Panc1 (cell line): ENCODE measurements at places on chromosomes 6 and 20.
A peak's percentile ranks its signal among the peaks of the same experiment; 100 is the strongest.

DNA sequence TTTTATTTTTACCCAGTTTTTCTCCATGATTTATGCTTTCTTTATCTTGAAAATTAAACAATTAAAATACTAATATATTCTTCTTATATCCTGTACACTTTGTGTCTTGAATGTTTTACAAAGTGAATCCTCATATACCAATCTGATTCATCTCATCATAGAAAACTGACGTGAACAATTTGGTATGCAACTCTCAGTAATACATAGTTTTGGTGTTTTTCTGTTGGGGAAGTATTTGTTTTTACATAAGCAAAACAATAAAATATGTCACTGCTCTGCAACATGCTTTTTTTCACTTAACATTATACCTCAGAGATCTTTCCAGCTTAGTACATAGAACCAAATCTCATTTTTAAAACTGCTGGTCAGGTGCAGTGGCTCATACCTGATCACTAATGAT, 14.7 kb downstream of the DNAAF9 start:
- no peak for DNase-seq
- no peaks in the 10 kb centered on the region for H3K27me3 ChIP-seq
- no peak overlapping the region for H3K4me3 ChIP-seq
- no peak overlapping the region for H3K27ac ChIP-seq
- no peaks in the 10 kb centered on the region for H3K36me3 ChIP-seq

DNA sequence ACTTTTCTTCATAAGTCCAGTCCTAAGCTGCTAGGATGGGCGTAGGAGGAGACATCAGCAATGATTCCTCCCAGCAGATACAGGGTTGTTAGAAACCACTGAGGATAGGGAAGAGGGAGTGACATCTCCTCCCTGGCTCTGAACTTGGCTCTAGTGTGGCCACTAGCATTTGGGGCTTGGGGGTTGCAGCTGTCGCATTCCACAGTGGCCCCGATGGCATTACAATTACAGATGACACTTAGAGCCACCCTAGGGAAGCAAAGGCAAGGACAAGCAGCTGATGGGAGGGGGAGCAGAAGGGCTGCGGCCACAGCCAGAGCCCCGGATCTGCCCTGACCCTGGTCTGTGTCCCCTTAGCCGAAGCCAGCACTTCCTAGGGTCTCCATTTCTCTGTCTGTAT, 9.5 kb upstream of the CDKN1A start:
- H3K4me3 ChIP-seq = no peak overlapping the region
- peaks cover 4% of the 10 kb centered on the region; the same call in 1 of the 2 replicates for H3K4me1 ChIP-seq
- no peaks in the 10 kb centered on the region for H3K36me3 ChIP-seq
- H3K27me3 ChIP-seq = no peaks in the 10 kb centered on the region

GRCh38 chr6:33076406-33076934, 680 bp downstream of the HLA-DPB1 start:
- no peak overlapping the region for H3K27ac ChIP-seq
- peaks cover 12% of the 10 kb centered on the region for H3K27me3 ChIP-seq

DNA sequence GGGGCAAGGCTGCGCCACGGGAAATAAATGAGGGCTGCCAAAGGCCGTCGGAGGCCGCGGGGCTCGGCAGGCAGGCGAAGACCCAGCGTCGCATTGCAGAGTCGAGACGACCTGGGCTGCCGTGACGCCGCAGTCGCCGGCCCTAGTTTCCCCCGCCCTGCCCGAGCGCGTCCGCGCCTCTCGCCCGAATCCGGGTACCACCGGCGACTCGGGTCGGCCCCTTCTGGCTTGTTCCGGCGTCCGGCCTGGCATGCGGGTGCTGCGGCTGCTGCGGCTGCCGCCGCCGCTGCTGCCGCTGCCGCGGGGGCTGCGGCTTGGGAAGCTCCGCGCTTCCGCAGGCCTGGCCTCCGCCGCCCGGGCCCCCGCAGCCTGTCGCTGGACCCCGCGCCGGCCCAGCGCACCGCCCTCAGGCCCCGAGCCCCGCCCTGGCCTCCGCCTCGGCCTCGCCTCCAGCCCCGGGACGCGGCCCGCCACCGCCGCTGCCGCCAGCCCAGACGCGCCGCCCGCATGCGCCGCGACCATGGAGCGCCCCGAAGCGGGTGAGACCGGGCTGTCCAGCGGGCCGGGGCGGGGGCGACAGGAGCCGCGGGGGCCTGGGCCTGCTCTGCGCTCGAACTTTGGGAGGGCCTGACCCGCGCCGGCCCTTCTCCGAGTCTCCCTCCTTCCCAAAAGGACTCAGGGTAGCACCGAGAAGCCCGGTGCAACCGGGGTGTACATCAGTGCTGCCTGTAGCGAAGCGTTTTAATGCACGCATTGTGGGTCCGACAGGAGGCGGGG, at the start of gene AKAP7:
TSS of gene AKAP7 (plus strand) at position 224 of the 777 bp plus-strand sequence. CDS start at position 521, 297 bp downstream.
- no peaks in the 10 kb centered on the region for H3K27me3 ChIP-seq
- H3K4me3 ChIP-seq = peak within 1 kb of the TSS; percentile 91
- peak within 1 kb of the TSS; percentile 96 for H3K27ac ChIP-seq
- no peaks in the 10 kb centered on the region for H3K36me3 ChIP-seq
- peaks cover 18% of the 10 kb centered on the region for H3K4me1 ChIP-seq

GRCh38 chr6:90110971-90111370, 185.7 kb downstream of the BACH2 start:
- H3K4me3 ChIP-seq = no peak overlapping the region
- H3K4me1 ChIP-seq = no peaks in the 10 kb centered on the region
- no peaks in the 10 kb centered on the region for H3K36me3 ChIP-seq
- H3K27me3 ChIP-seq = no peaks in the 10 kb centered on the region
- no peak overlapping the region for H3K27ac ChIP-seq

GRCh38 chr20:64005394-64005793, 24.5 kb downstream of the PRPF6 start:
- H3K36me3 ChIP-seq = peaks cover 5% of the 10 kb centered on the region
- H3K4me1 ChIP-seq = no peaks in the 10 kb centered on the region
- no peak for DNase-seq
- H3K27me3 ChIP-seq = no peaks in the 10 kb centered on the region

DNA sequence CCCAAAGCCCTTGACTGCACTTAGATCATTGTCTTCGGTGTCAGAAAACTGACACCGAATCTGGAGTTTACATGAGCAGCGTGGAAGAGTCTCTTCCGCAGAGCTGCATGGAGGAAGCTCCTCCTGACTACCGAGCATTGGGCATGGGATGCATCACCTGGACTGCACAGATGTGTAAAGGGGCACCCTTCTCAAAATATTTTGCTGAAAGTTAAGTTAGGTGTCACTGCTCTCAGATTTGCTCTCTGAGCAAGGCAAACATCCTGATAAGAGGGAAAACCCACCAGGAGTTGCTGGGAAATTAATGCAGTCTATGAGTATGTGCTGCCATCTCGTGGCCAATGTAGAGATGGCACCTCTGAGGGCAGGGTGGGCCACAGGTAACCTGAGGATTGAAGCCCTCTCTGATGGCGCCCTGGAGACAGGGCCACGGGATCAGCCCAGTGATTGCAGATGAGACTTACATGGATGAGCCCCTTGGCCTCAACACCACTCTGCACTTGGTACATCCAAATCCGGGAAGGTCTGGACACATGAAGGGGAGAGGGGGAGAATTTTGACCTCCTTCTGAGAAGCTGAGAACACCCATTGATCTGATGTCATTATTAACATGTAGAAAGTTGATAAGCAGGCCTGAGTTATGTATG, 129.9 kb downstream of the LPA start:
- no peaks in the 10 kb centered on the region for H3K4me1 ChIP-seq
- H3K27me3 ChIP-seq = no peaks in the 10 kb centered on the region
- no peak for DNase-seq
- no peak overlapping the region for H3K4me3 ChIP-seq

- no peaks in the 10 kb centered on the region for H3K4me1 ChIP-seq
- no peak overlapping the region for H3K27ac ChIP-seq
- no peaks in the 10 kb centered on the region for H3K36me3 ChIP-seq
- H3K4me3 ChIP-seq = no peak overlapping the region
- no peak for DNase-seq
These were observed 334.3 kb upstream of the MANEA start for GRCh38 chr6:95243053-95243452.

DNA sequence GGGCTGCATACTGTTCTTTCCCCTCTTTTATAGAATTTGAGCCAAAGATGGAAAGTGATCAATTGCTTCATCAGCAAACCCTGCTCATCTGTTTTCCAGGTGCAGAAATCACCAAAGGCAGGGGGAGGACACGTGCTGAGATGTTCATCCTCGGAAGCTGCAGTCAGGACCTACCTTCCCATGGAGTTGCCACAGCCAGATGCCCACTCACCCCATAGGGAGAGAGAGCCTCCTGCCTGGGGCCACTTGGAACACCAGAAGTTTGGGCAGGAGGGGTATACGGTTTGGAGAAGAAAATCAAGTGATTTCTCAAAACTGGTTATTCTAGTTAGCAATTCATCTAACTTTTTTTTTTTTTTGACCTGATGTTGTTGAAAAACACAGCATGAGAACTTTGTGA, 5.3 kb upstream of the CST7 start:
- H3K27me3 ChIP-seq = no peaks in the 10 kb centered on the region
- no peak overlapping the region for H3K4me3 ChIP-seq
- no peaks in the 10 kb centered on the region for H3K36me3 ChIP-seq
- no peaks in the 10 kb centered on the region for H3K4me1 ChIP-seq

DNA sequence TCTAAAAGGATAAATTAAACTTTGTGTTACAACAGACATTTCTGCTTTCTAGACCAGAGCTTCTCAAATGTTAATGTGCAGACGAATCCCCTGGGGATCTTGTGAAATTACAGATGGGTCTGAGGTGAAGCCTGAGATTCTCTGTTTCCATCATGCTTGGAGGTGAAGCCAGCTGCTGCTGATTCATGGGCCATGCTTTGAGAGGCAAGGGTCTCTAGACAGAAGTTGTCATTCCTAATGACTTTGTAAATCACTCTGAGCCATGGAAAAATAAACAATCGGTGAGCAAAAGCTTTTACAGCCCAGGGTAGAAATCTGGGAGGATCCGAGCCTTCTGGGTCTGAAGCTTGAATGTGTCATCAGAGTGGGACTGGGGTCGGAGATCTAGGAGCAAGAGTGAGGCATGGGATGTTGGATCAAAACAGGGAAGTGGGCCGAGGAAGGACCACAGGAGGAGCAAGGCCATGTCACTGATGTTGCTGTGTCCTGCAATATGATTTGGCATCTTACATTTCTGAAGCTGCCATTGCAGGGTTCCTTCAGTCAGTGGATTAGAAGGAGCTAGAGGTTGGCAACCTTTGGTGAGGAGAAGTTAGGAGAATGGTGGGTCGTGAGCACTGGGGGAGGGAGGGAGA, 77.3 kb downstream of the TRMT11 start:
- no peak overlapping the region for H3K4me3 ChIP-seq
- DNase-seq = no peak
- H3K36me3 ChIP-seq = no peaks in the 10 kb centered on the region

DNA sequence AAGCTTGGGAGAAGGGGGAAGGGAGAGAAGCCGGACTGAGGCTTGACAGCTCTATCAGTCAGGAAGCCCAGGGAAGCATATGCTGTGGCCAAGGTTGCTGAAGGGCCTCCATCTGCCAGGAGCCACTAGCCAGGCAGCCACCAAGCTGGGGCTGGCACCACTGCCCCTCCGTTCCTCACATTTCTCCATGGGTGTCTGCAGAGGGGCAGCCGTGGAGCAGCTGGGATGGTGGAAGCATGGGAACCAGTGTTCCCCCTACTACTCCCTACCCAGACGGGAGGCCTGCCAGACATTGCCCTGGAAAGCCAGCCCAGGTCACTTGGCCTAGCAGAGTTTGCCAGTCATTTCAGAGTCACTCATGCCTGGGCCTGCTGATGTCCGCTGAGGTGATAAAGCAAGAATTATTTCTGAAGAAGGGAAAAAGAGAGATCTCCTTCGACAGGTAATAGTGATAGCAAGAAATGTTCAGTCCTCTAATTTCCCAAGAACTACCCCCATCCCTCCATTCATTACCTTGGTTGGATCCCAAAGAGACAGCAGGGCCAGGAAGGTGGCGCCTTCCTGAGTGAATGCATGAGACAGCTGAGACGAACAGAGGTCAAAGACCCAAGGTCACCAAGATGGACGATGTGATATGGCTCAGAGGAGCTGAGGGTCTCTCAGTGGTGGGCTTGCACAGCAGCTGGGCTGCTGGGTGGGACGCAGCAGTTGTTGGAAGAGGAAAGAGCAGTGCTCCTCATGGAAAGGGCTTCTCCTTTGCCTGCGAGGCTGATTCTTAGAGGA, 21.9 kb downstream of the SNPH start:
- no peak for DNase-seq
- no peaks in the 10 kb centered on the region for H3K36me3 ChIP-seq
- H3K4me1 ChIP-seq = no peaks in the 10 kb centered on the region
- no peak overlapping the region for H3K4me3 ChIP-seq
- no peaks in the 10 kb centered on the region for H3K27me3 ChIP-seq

- DNase-seq = peak; percentile 61
- H3K4me3 ChIP-seq = no peak overlapping the region
- H3K27ac ChIP-seq = no peak overlapping the region
- no peaks in the 10 kb centered on the region for H3K27me3 ChIP-seq
These were observed 68.5 kb upstream of the FOXO3 start for GRCh38 chr6:108492131-108492766.

DNA sequence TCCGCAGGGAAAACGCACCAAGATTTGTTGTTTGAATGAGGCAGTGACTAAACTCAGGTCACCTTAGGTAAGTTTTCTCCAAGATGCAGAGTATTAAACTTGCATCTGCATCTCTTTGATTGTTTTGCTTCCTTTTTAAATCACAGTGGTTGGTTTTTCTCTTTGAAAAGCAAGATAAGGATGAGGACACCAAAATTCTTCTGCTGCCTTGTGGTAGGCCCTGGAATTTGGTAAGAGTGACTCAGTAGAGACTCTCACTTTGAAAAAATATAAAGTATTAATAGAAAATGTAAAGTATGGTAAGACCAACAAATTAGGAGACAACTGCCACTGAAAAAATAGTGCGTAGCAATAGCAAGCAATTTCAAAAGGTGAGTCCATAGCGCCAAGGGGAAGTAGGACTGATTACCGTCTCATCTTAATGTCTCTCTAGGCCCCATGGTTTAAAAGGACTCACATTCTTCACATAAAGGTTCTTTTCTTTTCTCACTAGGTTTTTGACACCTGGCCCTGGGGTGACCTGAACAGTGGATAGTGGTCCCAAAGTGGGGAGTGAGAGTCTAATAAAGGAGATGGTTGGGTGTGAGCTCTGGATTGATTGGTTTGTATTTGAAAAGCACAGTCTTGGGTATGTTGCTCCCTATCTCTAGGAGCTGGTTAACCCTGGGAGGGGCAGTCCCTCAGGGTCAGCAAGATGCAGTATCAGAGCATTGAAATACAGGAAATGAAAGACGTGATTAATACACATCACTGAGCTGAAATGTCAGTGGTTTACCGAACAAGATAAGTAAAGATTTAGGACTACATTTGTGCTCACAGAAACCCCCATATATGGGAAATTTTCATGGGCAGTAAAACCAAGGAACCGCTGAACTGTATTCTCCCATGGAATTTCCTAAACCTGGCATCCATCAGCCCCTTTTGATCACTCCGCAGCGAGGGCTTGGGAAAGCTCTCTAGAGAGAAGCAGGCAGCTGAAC, 221.2 kb downstream of the SLC24A3 start:
- H3K4me1 ChIP-seq = no peaks in the 10 kb centered on the region
- H3K27me3 ChIP-seq = peaks cover 6% of the 10 kb centered on the region
- DNase-seq = no peak
- no peak overlapping the region for H3K27ac ChIP-seq
- no peak overlapping the region for H3K4me3 ChIP-seq

GRCh38 chr6:85641897-85642773, 551 bp downstream of the SYNCRIP start:
- H3K36me3 ChIP-seq = peaks cover 36% of the 10 kb centered on the region
- H3K27ac ChIP-seq = peak overlapping the region; percentile 95
- H3K4me1 ChIP-seq = peaks cover 21% of the 10 kb centered on the region; the same call in 1 of the 2 replicates
- H3K27me3 ChIP-seq = no peaks in the 10 kb centered on the region

- H3K36me3 ChIP-seq = peaks cover 2% of the 10 kb centered on the region; the same call in 1 of the 2 replicates
- H3K27ac ChIP-seq = no peak overlapping the region
- no peak for DNase-seq
- no peaks in the 10 kb centered on the region for H3K4me1 ChIP-seq
- no peaks in the 10 kb centered on the region for H3K27me3 ChIP-seq
- H3K4me3 ChIP-seq = no peak overlapping the region
These were observed 12.3 kb downstream of the EDEM2 start for GRCh38 chr20:35134880-35135279.
